ENCODE measurements at places on chromosomes 12 and 14.
A peak's percentile ranks its signal among the peaks of the same experiment; 100 is the strongest.

GRCh38 chr14:89166633-89167032, 250.4 kb downstream of the FOXN3 start:
- no peak for DNase-seq

- DNase-seq = no peak
Measured at GRCh38 chr12:47868041-47868440, 36.8 kb downstream of the VDR start.

GRCh38 chr14:70907996-70908934, 1.0 kb downstream of the PCNX1 start:
- peak; percentile 50 for DNase-seq

DNA sequence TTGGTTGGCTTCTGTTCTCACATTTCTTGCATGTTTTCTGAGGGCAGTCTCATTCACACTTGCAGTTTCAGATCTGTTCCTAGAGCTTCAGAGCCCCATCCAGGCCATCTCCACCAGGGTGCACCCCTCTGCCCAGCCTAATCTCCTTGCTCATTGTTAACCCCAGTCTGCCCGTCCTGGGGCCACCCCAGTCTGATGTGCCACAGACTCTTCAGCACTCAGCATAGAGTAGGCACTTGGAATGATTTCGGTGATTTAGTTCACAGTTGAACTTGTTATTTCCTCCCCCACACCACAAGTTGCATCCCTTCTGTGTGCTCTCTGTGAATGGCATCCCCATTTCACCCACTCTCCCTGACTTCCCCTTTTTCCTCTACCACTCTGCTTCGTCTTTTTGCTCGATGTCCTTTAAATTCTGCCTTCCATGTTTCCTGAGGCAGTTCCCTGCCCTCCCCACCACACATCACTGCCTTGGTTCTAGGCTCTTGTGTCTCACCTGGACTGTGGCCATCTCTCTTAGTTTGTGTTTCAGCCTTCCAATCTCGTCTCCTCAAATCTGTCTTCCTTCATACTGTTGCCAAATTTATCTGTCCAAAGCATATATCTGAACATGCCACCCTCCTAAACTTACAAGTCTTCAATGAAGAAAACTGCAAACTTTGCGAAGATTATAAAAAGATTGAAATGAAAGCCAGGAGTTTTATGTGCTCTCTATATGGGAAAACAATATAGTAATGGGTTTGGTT, 41.5 kb downstream of the ANO6 start:
- no peak for DNase-seq

GRCh38 chr14:74415115-74415437, 10.9 kb downstream of the SYNDIG1L start:
- DNase-seq = no peak

DNA sequence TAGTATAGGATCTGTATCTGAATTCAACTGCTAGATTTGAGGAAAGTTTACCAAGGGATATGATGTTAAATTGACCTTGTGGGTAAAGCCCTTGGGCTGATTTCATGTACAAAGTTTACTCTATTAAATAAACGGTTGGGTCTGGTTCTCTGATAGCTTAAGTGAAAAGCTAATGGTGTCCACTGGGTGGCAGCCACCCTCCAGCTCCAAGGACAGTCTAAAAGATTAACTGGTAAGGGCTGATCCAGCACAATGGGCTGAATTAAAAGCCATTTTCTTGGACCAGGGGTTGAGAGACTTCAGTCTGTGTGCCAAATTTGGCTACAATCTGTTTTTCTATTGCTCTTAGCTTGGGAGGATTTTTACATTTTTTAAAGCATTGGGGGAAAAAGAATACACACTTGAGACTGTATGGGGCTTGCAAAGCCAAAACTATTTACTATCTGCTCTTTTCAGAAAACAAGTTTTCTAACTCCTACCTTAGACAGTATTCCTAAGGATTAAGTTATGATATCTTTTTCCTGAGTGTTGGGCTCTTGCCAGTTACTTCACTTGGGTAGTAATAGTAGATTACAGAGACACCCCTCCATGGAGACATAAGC, 116.5 kb downstream of the GPHN start:
- no peak for DNase-seq

DNA sequence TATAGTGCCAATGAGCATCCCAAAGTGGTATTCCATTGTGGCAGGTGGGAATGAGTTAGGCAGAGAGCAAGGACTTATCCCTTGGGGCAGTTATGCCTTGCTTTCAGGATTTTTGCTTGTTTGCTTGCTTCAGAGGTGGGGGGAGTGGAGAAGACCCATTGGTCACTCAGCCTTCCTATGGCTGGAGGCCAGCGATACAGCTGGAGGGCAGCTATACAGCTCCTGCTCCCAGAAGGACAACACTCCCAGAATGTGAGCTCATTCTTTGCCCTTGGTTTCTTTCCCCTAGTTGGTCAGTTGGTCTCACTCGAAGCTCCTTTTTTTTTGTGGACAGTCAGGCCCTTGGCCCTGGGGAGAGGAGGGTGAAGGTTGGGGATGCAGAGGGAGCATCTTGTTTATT, 14.5 kb downstream of the KRT83 start:
- DNase-seq = no peak

- DNase-seq = no peak
Measured at GRCh38 chr12:11607313-11608081, 42.0 kb upstream of the ETV6 start.

GRCh38 chr14:67352055-67352454, 7.5 kb downstream of the ATP6V1D start:
- no peak for DNase-seq

GRCh38 chr12:15092826-15093225, 120.0 kb downstream of the PDE6H start:
- DNase-seq = no peak

GRCh38 chr14:51035611-51036192, 59.2 kb downstream of the TRIM9 start:
- no peak for DNase-seq

- DNase-seq = no peak
Measured at GRCh38 chr12:25284024-25284423, 33.3 kb upstream of the KRAS start.

DNA sequence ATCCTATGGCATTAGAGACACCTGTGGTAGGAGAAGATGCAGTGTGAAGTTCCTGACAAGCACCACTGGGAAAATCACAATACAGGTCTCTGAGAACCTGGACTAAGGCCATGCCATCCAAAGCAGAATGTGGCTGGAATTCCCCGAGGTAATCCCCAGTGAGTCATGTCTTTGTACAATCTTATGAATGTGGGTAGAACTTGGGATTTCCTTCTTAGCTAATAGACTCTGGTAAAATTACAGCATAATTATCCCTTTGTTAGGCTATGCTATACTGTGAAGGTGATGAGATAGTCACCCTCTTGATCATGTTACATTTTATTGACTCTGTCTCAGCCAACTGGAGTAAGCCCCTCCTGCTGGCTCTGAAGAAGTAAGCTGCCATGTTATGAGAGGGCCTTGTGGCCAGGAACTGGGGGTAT, 224.3 kb upstream of the DCN start:
- no peak for DNase-seq

- no peak for DNase-seq
Measured at GRCh38 chr12:121784460-121784859, 9.0 kb downstream of the RHOF start.

DNA sequence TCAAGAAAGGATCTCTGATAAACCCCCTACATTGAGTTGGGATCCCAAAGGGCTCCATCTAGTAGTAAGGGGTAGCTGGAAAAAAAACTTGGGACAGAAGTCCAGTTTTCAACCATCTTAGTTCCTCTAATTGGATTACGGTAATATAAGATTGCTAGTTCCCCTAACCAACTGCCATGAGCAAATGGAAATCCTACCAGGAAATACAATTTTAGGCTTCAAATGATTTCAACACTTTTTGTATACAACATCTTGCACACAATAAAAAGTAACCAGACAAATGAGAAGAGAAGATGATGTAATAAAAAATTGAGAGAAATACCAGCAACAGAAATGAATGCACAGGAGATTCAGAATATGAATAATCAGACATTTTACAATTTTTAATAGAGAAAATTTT, 73.0 kb downstream of the TSHR start:
- no peak for DNase-seq

DNA sequence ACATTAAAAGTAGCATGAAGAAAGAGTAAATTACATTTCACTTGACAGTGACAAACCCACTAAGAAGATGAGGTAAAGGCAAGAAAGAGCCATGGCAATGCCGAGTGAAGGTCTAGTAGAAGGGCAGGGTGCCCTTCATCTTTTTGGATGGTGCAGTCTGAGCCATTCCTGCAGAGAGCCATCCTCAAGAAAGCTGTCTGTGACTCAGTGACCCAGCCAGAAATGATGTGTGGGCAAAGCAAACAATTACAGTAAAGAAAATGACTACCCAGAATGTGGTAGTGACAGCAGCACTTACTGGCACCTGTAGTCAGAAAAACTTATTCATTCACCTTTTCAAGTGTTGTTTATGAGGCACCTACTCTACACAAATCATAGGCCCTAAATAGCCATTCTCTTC, 281.7 kb downstream of the DUSP6 start:
- DNase-seq = no peak

- DNase-seq = no peak
Measured at GRCh38 chr14:23449314-23449713, 13.9 kb upstream of the MYH7 start.

DNA sequence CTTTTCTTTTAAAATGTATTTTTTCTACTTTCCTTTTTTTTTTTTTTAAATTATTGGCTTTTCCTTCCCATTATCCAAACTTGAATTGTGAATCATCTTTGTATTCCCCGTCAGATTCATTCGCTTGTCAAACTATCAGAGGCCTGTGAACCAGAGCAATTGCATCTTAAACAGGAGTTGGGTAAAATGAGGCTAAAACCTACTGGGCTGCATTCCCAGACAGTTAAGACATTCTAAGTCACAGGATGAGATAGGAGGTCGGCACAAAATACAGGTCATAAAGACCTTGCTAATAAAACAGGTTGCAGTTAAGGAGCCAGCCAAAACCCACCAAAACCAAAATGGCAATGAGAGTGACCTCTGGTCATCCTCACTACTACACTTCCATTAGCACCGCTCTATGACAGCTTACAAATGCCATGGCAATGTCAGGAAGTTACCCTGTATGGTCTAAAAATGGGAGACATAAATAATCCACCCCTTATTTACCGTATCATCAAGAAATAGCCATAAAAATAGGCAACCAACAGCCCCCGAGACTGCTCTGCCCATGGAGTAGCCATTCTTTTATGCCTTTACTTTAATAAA, 19.9 kb downstream of the FUT8 start:
- DNase-seq = no peak

- DNase-seq = no peak
Measured at GRCh38 chr14:96246539-96246847, 9.5 kb upstream of the BDKRB1 start.

DNA sequence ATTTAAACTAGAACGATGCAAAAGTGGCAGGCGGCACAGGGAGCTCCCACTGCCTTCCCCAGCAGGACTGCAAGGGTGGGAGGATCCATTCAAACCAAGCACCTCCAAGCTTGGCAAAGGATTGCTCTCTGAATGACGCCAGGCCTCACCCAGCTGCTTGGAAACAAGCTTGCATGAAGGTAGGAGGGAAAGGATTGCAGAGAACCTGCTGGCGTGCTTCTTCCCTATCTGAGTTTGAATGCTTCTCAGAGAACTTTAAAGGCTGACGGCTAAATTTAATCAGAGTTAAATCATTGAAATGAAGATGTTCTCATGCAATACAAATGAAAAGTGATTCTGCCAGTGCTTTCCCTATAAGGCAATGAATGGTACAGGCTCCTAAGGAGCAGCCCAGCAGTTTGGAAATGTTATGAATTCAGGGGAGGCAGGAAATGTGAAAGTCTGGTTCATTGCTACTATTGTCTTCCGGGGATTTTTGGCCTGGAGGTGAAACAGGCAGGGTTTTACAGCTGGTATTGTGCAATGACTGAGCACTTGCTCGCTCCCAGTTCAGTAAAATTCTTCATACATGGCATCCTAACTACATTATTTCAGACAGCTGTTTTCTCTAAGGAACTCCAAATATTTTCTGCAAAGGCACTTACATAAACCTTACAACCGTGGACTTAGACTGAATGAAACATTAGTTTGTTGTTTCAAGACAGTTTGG, 31.9 kb upstream of the DUSP6 start:
- DNase-seq = no peak

DNA sequence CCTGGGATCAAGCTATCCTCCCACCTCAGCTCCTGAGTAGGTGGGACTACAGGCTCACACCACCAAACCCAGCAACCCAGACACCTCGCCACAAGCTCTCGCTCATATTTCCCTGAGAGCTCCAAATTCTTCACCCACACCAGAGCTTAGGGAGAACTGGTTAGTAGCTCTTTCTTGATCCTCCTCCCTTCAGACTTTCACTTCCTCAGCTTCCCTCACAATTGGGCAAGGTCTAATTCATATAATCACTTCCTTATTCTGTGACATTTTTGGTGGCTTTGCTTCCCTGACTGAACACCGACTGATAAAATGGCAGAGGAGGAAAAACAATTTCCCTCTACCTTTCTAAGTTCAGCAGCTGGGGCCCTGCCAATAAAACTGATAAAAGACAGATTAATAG, 88.5 kb downstream of the GXYLT1 start:
- DNase-seq = no peak

DNA sequence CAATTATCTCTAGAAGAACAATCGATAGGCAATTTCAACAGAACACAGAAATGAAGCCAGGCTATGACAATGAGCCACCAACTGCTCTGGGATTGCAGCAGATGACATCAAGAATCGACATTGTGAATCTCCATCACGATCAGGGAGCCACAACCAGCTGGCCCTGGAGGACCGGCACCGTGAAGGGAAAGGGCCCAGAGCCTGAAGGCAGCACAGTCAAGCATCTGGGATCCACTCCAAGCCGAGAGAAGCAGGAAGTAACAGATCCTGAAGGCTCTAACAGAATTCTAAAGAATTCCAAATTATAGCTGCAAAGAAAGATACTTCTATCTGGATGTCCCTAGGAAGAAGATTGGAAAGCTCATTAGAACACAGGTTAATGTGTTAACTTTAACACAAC, 61.0 kb downstream of the LRRC74A start:
- no peak for DNase-seq

- DNase-seq = no peak
Measured at GRCh38 chr12:103645202-103645601, 58.1 kb downstream of the STAB2 start.

- DNase-seq = no peak
Measured at GRCh38 chr14:105063056-105063455, 2.2 kb downstream of the GPR132 start.

DNA sequence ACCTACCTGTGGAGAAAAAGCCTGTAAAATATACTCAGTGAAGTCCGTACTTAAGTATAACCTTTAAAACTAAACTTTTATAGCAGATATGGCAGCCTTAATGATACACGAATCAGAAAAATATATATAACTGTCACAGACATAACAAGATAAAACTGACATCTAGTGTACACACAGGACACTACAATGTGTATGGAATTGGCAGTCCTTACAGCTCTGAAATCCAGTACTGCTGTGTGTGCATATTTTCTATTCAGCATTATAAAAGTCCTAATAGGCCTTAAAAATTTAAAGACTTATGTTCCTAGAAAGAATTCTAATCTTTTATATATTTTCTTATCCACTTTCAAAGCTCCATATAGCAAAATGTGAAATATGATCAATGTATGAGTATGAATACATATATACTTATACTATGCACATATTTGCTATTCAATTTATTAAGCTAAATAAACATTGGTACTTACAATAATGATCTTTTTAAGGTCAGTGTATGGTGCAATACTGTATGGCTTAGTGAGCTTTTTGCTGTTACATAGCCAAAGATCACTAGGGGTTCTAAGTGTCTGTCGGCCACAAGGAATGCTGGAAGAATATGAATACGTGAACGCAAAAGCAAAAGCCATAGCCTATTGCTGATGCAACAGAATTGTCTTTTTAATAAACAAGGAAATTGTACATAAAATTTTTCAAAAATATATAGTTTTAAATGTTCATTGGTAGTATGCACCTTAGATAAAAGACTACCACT, 69.2 kb downstream of the C2CD5 start:
- no peak for DNase-seq
